Heart right ventricle (tissue), 16 donors: ENCODE measurements at places on chromosomes 13 and 19.

GRCh38 chr19:37896180-37896579 lies 10.2 kb downstream of the WDR87 start:
- no peak for DNase-seq

DNA sequence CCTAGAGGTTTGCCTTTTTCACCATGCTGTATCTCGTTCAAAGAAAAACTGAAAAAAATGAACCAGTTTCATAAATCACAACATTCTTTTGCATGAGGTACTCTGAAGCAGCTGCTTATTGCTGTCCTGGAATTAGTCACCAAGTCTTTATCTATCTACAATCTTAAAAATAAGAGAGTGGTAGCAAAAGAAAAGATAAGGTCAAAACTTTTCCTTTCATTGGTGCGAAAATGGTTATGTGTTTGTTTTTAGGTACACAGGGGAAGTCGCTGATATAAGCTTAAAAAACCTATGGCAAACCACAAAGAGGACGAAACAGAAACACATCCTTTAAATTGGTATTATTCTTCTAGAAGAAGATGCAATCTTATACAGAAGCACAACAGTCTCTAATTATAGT lies 20.7 kb downstream of the OBI1 start:
- no peak for DNase-seq

DNA sequence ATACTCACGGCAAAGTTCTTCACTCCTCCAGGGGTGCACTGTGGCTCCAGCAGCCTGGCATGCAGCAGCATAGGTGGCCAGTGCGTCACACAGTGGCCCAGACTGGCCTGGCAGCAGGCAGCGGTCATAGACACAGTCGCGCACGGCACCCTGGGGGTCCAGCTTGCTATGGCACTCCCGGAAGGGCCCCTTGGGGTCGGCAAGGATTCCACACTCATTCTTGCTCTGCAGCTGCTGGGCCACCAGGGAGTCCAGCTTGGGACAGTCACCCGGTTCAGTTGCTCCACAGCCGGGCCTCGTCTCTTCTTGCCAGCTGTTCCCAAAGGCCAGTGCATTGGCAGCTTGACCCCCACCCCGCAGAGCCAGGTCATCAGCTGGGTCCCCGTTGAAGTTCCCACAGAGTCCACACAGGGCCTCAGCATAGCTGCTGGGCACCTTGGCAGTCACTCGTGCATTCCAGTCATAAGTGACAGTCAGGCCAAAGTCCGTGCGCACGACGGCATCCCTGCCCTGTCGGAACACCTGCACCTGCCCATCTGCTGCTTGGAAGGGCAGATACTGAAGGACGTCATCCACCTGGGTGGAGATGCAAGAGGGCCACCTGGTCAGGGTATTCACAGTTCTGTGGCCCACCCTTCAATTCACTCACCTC lies 20.6 kb downstream of the FCGBP start:
- no peak for DNase-seq

GRCh38 chr13:77009011-77009410 lies 17.1 kb downstream of the CLN5 start:
- no peak for DNase-seq

GRCh38 chr13:71252184-71252704 lies 614.8 kb downstream of the DACH1 start:
- no peak for DNase-seq

GRCh38 chr13:24459234-24459633 lies 53.3 kb downstream of the PARP4 start:
- DNase-seq = no peak

GRCh38 chr13:89496478-89496877 lies 1825.3 kb downstream of the SLITRK5 start:
- DNase-seq = no peak

- no peak for DNase-seq
Observed at GRCh38 chr13:49610176-49610575, 18.1 kb upstream of the ARL11 start.
